ENCODE measurements at places on chromosomes 1 and 21. TPM values are rescaled to one million over a fixed set of nuclear protein-coding genes. Genes with fewer than 3 reads are reported as not detected.

The PCSK9 gene
- 9.1 TPM for total RNA-seq

The SPRR2G gene
- total RNA-seq, result not detected

GRCh38 chr21:37564341-37564923 lies 197.9 kb downstream of the DYRK1A start:
- peak; percentile 96 for DNase-seq

DNA sequence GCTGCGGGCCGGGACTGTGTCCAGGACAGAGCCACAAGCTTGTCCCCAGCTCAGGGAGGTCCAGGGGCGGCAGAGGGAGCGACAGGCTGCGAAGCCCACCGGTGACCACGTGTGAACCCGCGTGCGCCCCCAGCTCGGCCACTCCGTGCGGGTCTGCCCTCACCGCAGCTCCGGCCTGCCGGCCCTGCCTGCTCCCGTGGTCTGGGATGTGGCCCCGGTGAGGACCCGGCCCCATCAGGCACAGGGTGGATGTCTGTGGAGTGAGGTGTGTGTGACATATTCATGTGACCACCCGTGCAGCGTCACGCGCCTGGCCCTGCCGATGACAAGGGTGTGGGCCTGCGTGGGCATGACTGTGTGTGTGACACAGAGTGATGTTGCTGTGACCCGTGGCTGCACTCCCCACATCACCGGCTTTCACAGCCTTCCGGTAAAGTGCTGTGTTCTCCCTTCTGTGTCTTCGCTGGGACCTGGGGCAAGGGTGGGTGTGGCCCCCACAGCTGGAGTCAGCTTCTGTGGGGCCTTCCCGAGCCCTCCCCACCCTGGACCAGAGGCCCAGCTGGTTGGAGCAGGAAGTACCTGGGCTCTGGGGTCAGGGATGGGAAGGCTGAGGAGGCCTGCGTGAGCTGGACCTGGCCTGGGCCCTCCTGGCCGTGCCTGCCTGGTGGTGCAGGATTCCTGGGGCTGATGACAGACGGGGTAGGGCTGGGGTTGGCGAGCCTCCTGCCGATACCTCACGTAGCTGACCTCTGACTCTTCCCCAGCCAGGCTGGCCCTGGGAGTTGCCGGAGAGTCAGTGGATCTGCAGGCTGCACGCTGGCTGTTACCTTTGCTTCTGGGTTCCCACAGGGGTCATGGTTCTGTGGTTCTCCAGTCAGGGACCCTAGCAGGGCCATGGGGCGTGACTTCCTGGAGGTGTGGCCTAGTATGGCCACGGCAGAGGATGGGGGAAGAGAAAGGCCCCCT lies 4.1 kb downstream of the RNF223 start:
- peak; percentile 8 for DNase-seq

- DNase-seq, result no peak
These were observed 16.0 kb downstream of the PSRC1 start for GRCh38 chr1:109266965-109267364.

DNA sequence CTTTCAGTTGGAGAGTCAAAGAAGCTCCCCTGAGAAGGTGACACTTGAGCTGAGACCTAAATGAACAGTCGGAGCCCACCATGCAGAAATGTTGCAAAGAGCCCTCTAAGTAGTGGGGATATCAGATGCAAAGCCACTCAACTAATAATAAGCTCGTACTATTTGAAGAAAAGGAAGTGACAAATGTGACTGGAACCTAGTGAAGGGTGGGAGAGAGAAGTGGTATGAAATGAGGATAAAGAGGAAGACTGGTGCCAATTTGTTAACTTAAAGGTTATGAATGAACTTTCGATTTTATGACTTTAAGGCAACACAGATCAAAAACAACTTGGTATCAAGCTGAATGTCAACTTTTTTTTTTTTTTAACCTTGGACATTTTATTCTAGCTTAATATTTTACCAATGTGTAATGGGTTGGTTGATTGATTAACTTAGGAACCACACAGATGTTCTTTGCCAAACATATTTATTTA lies 14.7 kb downstream of the LYPLAL1 start:
- DNase-seq, result no peak

- DNase-seq, result peak; percentile 21
These were observed 59.8 kb downstream of the CRB1 start for GRCh38 chr1:197327776-197328364.

- peak; percentile 3 for DNase-seq
These were observed 116.8 kb downstream of the LRRC53 start for GRCh38 chr1:74395571-74395970.

DNA sequence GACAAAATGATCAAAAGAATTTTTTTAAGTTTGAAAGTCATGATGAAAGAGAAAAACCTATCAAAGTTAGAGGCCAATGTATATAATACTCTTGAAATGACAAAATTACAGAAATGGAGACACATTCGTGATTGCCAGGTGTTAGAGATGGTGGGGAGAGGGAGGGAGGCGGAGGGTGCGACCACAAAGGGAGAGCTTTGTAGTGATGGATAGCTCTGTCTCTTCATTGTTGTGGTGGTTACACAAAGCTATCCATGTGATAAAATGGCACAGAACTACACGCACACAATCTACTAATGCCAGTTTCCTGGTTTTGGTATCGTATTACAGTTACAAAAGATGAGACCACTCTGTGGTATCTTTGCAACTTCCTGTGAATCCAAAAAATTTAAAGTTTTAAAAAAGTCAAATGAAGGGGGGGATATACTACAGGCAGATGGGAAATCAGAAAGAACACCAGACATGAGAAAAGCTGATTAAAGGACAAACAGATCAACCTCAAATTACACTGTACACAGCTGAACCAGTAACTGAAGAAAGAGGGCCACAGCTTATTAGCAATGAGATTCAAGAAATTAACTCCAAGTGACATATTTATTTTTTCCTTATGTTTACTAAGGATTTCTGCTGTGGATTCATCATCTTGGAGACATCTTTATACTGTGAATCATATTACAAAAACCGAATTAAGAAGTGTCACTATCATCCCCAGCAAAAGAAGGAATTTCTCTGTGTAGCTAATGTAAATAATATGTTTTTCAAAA lies 199.1 kb downstream of the SLC45A1 start:
- peak; percentile 47 for DNase-seq

DNA sequence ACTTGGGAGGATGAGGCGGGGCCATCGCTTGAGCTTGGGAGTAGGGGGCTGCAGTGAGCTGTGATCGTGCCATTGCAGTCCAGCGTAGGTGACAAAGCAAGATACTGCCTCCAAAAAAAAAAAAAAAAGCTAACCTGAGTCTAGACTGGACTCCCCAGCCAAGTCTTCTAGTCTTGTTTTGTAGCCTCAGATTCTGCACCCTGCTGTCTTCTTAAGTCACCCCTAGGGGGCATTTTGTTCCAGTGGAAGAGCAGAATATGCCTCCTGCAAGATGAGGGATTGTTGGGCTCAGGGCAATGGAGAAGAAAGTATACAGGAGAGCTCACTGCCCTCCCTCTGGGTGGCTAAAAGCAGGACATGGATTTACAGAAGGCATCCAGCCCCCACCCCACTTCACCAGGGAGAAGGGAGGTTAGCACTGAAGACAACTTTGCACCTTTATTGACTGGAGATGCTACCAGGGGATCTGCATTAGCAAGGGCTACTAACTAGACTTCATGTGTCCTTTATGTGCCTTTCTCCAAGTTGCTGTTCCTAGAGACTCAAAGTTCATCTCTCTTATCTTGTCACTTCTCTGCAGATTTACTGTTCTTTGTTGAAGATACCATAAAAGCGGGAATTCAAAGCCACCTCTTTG lies 15.3 kb upstream of the RNF187 start:
- DNase-seq, result peak; percentile 68

DNA sequence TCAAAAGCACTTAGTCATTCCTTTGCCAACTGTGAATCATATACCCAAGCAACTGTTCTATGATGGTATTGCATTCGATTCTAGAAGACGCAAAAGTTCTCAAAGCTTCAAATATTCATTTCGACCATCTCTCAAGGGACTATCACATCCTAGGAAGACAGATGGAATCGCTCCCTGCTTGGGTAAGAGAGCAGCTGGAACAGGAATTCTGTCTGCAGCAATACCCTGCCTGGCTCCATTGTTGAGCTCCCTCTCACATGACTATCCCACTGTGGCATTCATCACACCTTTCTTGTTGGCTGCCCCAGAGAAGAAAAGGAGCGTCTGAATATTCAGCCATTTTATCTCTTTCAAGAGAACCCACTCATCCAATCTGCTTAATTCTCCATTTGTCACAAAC lies 397.7 kb downstream of the NTNG1 start:
- DNase-seq, result no peak
